ENCODE measurements at places on chromosomes 2 and 18.

GRCh38 chr2:10161206-10161931, 38.8 kb downstream of the RRM2 start:
- peak; percentile 91 for DNase-seq

DNA sequence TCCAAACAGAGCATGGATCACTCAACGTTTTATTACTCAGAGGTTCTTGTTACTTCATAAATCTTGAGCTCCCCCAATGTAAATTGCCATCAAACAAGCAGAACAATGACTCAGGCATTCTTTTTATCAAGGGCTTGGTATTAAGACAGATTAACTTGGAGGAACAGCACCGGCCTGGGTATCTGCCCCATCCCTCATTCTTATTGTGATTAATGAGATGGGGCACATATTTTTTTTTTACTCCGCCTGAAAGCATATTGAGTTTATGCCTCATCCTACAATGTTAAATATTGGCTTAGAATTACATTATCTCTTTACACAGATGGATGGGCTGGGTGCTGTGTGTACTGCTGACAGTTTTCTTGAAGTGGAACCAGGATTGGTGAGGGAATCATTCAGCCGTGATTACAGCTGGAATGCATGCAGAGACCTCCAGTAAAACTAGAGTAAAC, 387.3 kb downstream of the CLIP4 start:
- no peak for DNase-seq

DNA sequence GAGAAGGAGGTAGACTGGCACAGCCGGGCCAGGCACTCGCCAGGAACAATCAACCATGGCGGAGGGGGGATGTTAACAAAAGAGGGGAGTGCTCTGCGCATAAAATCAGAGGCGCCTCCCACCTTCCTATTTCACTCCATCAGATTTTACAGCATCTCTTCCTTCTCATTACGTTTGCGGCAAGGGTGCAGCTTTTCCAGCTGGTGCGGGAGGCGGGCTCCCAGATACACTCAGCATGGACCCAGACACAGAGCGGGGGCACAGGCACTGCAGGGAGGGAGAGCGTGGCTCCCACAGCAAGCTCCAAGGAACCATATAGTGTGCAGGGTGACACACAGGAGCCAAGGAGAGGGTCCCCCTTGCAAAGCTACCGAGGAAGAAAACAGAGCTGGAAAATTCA, 176.3 kb downstream of the EIPR1 start:
- no peak for DNase-seq

DNA sequence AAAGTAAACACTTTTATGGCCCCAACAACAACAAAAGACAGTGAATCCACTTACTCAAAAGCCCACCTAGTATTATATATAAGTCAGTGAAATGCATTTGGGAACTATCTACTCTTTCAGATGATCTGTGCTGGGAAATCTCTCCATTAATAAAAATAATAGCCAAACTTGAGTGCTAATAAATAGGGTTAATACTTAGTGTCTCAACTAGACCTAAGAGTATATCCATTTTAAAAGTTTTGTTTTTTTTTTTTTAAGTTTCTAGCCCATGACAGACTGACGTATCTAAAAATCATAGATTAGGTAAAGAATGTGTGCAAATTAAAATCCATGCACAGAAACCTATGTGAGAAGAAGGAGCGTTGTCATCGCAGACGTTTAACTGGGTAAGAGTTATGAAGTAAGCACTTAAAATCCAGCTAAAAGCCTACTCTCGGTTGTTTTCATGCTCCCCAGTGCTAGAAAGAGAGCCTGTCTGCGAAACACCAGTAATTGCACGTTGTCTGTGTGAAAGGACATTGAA, 83.4 kb upstream of the PELI1 start:
- DNase-seq, result no peak

DNA sequence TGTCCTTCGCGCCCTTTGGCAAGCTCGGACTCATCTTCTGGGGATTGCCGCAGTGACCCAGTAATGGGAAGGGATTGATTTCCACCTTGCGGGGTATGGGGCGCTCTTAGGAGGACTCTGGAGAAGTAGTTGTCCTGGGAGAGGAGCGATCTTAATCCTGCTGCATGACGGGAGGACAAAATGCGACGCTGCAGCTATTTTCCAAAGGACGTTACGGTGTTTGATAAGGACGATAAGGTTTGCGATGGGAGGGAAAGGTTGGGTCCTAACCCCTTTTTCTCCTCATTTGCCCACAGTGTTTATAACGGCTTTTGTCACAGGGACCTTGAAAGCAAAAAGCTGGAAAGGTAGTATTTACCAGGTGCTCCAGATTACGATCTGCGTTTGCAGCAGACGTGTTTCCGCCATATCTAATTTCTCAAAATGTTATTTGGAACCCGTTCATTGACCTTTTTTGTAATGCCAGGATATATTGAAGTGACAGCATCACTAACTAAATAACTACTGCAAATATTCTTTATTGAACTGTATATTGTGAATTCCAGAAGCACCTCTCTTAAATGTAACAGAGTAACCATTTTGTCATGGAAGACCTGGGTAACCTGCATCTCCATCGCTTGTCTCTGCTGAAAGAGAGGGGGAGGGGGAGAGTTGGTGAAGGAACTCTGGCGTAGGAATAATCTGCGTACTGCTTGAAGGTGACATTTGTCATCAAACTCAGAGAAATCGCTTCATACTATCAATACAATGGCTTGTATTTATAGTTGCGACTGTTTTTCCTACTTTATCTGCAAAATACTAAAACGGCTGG, 590 bp downstream of the MDH1 start:
- peak; percentile 15 for DNase-seq
